PC-3 (cell line): ENCODE measurements at places on chromosomes 3 and 15. TPM values are rescaled to one million over a fixed set of nuclear protein-coding genes. Genes with fewer than 3 reads are reported as not detected.

The EOMES gene
- total RNA-seq, result 0.29 and 0.47 TPM in 2 replicates

The GOLGA8M gene
- 0.51 TPM in 1 of 2 replicates, not detected in the other for total RNA-seq

The EIF5A2 gene
- 10.7 and 11.1 TPM in 2 replicates for total RNA-seq

DNA sequence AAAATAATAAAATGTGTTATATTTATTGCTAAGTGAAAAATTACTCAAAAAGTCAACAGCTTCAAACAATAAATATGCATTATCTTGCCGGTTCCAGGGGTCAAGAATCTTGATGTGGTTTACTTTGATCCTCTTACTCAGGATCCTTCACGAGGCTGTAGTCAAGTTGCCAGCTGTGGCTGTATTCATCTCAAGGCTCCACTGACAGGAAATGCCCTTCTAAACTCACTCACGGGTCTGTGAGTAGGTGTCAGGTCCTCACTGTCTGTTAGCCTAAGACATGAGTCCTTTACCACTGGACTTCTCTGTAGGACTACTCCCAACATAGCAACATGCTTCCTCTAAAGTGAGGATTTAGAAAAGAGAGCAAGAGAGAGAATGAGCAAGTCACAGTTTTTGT lies 983.0 kb downstream of the SI start:
- DNase-seq, result no peak

DNA sequence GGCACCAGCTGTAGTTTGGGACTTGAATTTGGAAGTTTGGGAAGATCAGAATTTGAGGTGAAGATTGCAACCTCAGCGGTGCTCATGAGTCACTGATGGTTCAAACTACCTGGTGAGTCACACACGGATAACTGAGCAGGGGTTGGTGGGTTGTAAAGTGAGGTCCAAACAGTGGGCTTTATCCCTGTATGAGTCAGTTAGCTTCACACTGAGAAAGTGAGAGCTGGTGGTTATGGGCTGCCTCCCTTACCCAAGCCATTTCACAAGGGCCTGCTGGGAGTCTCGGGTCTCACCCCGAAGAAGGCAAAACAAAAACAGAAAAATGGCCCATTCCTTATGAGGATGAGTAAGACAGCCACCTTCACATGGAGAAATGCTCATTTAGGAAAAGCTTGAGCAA lies 77.0 kb downstream of the ITGA11 start:
- DNase-seq, result peak; percentile 92

DNA sequence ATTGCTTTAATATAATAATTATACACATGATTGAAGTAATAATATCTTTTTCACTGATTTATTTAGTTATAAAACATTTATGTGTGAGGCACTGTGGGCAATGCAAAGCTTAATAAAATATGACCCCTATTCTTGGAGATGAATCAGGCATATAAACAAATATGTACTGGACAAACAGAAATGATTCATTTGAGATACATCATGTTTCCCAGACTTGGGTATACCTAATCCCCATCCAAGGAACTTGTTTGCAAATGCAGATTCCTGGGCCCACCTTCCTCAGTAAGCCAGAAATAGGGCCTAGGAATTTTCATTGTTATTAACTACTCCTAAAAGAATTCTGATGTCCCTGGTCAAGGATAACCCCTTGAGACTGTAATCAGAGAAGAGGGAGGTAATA lies 184.2 kb downstream of the CHL1 start:
- DNase-seq, result peak; percentile 63

DNA sequence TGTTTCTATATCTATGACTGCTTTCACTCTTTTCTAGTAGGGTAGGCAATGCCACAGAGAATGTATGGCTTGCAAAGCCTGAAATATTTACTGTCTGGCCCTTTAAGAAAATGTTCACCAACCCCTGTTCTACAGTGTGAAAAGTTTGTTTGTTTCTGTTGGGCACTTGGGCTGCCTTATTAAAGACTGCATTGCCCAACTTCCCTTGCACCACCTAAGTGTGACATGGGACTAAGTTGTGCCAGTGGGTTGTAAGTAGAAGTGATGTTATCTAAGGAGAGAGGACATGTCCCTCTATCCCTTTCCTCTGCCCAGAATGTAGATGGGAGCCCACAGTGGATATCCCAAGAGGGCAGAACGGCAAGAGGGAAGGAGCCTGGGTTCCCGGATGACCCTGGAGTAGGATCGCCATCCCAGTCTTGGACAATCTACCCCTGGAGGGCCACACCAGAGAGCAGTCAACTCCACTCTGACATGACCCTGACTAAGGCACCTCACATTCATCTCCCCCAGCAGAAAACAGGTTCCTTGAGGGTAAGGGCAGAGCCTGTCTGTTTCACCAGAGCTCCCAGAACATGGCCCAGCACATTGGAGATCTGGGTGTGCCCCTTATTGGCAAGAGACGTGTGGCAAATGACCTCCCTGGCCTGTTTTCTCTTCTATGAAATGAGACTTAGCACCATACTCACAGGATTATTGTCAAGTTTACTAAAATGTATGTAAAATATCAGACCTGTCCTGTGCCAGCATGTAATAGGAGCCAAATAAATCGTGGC lies 138.8 kb downstream of the SMAD6 start:
- no peak for DNase-seq
